SK-MEL-5 (cell line): ENCODE measurements at places on chromosomes 3 and 15.

GRCh38 chr3:183151086-183151485, 11.4 kb downstream of the LAMP3 start:
- no peak for DNase-seq

- peak; percentile 60 for DNase-seq
Observed at GRCh38 chr15:77784361-77785292, 151.9 kb upstream of the LINGO1 start.

- DNase-seq = peak; percentile 53
Observed at GRCh38 chr3:150409512-150410310, 1.6 kb downstream of the TSC22D2 start.

- DNase-seq = peak; percentile 40
Observed at GRCh38 chr15:46502667-46503066, 867.8 kb downstream of the SQOR start.

DNA sequence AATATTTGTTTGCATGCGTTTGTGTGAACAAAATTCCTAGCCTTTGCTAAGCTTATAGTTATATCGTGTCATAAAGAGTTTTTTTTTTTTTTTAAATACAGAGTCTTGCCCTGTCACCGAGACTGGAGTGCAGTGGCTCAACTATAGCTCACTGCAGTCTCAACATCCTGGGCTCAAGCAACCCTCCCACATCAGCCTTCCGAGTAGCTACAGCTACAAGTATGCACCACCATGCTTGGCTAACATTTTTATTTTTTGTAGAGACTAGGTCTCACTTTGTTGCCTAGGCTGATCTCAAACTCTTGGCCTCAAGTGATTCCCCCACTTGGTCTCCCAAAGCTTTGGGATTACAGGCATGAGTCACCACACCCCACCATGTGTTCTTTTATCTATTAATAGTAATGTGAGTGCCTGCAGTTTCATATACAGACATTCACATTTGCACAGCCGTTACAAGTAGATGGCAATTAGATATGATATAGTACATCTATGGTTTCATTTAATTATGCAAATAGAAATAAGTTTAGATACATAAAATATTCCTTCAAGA, 848.6 kb downstream of the PDCD6IP start:
- DNase-seq = no peak
